ENCODE measurements at places on chromosomes 13 and 19.

GRCh38 chr13:39283072-39283471, 244.8 kb downstream of the NHLRC3 start:
- no peak overlapping the region for H3K4me3 ChIP-seq
- no peak for DNase-seq
- peaks cover 2% of the 10 kb centered on the region for H3K4me1 ChIP-seq
- no peaks in the 10 kb centered on the region for H3K27me3 ChIP-seq
- no peaks in the 10 kb centered on the region for H3K36me3 ChIP-seq

GRCh38 chr13:100789481-100789880, 114.9 kb upstream of the TMTC4 start:
- no peaks in the 10 kb centered on the region for H3K27me3 ChIP-seq
- H3K36me3 ChIP-seq: no peaks in the 10 kb centered on the region
- peaks cover 6% of the 10 kb centered on the region for H3K4me1 ChIP-seq

- H3K27me3 ChIP-seq: no peaks in the 10 kb centered on the region
- no peak overlapping the region for H3K27ac ChIP-seq
- H3K4me1 ChIP-seq: peaks cover 1% of the 10 kb centered on the region
- H3K36me3 ChIP-seq: peaks cover 11% of the 10 kb centered on the region
These were observed 27.9 kb downstream of the DGKH start for GRCh38 chr13:42076309-42076713.

- no peak overlapping the region for H3K27ac ChIP-seq
- no peaks in the 10 kb centered on the region for H3K27me3 ChIP-seq
- DNase-seq: no peak
- peaks cover 6% of the 10 kb centered on the region for H3K4me1 ChIP-seq
- no peak overlapping the region for H3K4me3 ChIP-seq
These were observed 110.2 kb downstream of the STK24 start for GRCh38 chr13:98466634-98467236.
